Fibroblast of lung (primary cell): ENCODE measurements at places on chromosomes 5 and 9. TPM values are rescaled to one million over a fixed set of nuclear protein-coding genes. Genes with fewer than 3 reads are reported as not detected.

- no peak for DNase-seq
These were observed 55.2 kb upstream of the DAPK1 start for GRCh38 chr9:87442451-87442850.

DNA sequence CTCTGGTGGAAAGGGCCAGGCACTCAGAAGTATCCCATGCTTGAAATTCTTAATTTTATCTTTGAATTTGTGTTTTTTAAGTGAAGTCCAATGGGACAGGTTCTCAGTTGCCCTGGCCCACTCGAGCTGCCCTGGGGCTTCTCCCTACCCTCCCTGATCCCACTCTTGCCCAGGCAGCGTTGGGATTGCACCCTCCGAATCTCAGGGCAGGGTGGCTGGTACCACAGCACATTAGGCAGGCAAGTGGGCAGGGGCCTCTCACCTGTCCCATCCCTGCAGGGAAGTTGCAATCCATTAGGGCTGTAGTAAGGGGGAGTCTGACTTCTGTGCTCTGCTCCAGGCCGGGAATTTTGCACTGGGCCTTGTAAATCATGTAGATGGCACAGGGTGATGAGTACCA is 2.7 kb downstream of the RUFY1 start:
- no peak for DNase-seq

DNA sequence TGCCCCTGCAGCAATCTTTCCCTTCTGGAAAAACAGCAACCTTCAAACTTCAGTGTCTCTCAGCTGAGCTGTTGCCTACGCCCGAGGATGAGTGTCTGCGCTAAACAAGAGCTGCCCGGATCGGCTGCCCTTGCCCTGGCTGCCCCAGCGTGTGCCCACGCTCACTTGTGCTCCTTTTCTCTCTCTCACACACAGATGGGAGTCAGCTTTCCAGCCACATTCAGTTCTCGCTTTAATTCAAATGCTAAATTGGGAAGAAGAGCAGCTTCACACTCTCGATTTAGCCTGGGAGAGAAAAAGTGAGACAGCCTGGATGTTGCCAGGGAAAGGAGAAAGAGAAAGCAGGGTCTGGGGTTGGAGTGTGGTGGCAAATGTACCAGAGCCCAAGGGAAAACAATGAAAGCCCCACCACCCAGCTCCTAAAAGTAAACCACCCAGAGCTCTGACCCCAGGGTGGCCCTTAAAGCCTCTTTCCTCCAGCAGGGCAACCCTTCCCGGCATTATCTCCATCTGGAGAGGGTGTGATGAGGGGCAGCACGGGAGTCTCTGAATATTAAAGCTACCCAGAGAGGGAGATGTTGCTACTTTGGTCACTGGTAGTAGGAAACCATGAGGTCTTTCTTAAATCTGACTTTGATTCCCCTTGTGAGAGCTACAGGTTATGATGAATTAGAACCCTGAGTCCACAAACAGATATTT is 9.9 kb upstream of the EGR1 start:
- DNase-seq, result no peak

DNA sequence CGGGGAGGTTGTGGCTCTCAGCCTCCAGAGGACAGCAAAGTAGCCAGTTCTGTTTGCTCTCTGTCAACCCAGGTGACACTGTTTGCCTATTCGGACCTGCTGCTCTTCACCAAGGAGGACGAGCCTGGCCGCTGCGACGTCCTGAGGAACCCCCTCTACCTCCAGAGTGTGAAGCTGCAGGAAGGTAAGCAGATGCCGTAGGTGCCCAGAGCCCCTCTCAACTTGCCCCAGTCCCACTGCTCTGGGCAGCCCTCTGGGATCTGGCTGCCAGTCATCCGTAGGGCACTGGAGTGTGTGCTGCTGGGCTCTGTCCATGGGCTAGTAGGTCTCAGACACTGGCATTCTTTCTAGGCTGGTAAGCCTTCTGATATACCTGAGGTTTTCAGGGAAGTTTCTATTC is 59.3 kb downstream of the RGS3 start:
- DNase-seq, result no peak

DNA sequence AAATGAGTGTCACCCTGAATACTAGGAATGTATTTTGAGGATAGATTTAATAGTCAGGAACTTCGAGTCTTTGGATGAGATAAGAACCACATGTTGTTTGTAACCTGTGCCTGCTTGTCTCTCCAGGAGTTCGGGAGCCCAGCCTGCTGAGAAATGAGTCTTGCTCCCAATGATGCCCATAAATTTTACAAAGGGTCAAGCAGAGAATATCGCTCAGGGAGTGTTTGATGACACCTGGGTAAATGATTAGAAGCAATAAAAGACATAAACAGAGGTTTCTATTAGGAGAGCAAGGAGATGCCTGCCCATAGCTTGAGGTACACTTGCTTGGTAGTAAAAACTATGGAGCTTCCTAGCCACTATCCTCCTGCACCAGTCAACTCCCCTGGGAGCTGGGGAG is 46.9 kb upstream of the KLF4 start:
- no peak for DNase-seq

GRCh38 chr5:109816732-109817131 is 127.0 kb downstream of the MAN2A1 start:
- DNase-seq, result no peak

DNA sequence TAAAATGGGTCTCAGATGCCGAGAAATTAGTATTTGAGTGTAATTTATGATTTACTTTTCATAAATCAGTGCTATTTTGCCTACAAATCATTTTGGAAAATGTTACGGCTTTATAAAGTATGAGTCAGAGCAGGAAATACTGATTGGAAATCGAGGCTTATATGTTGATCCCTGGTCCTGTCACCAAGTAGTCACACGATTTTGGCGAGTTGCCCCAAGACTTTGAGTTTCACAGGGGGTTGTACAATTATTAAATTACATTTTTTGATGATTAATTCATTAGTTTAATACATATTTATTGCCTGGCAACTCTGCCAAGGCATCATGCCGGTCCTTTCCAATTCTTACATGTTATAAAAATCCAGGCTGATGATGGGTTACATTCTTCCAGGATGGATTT is 443.9 kb upstream of the KLF4 start:
- no peak for DNase-seq

DNA sequence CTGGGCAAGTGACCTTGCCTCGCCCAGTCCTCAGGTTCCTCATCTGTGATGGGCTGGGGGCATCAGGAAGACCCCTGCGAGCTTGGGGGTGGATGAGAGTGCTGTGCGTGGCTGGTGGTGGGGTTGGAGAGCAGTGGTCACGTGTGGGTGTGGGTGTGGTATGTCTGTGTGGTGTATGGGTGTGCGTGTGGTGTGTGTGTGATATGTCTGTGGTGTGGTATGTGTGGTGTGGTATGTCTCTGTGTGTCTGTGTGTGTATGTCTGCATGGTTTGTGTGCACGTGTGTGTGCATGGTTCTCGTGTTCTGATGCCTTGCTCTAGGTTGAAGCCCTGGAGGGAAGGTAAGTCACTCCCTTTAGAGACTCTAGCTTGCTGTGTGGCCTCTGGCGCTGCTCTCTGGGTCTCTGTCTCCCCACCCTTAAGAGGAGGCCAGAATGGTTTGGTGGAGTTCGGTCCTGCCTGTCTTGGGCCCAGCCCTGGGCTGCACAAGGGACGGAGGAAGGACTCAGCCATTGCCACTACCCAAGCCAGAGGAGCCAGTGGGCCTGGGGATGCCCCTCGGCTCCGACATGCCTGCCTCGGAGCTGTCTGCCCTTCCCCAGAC is 87.0 kb downstream of the RXRA start:
- no peak for DNase-seq

- DNase-seq, result no peak
These were observed 240.5 kb upstream of the TUSC1 start for GRCh38 chr9:25918761-25919160.

- DNase-seq, result no peak
These were observed 39.0 kb downstream of the TMEM232 start for GRCh38 chr5:110687485-110687884.

DNA sequence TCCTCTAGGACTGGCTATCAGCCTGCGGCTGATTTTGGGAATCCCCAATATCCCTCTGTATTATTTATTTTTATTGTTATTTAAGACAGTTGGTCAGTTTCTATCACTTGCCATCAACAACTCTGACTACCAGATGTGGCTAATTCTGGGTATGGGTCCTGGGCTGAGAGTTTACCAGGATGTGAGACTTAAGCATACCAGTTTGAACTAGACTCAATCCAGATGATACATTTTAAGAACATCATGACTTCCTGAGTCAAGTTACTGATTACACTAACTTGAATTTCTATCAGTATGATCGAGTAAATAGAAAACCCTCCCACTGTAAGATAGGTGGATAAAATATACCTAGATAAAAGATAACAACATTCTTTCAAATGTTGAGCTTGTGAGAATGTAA is 634.0 kb downstream of the MAT2B start:
- DNase-seq, result no peak

DNA sequence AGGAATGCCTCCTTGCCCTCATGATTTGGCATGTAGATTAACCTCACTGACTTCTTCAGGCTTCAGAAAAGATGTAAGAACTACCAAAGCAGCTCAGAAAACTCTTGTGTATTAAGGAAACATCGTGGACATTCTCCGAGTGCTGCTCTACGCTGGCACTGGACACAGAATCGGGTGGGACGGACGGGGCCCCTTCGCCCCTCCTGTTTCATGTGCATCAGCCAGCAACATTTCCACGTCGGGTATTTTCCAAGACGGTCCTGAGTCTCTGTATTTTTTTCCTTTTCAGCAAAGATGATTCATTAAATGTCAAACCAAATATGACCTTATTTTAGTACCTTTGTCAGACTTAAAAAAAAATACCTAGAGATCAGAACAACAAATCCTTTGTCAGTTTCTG is 583.6 kb downstream of the CCDC171 start:
- no peak for DNase-seq

GRCh38 chr9:70034271-70034711 is 9.4 kb upstream of the MAMDC2 start:
- no peak for DNase-seq

DNA sequence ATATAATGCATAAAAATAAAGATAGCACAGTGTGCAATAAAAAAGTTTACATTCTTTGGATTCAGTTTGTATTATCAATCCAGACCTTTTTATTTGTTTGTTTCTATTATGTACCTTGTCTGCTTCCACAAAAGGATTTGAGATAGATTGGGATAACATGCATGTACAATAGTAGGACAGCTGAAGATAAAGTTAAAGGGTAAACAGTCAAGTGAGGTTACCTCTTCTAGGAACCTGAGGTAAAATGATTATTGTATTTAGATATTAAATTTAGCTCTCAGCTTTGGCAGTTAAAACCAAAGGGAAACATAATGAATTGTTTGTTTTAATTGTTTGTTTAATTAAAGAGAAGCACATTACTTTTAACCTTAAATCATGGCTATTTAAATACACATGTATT is 81.7 kb downstream of the ZCCHC7 start:
- no peak for DNase-seq

GRCh38 chr5:6850106-6850432 is 136.8 kb downstream of the TENT4A start:
- no peak for DNase-seq

DNA sequence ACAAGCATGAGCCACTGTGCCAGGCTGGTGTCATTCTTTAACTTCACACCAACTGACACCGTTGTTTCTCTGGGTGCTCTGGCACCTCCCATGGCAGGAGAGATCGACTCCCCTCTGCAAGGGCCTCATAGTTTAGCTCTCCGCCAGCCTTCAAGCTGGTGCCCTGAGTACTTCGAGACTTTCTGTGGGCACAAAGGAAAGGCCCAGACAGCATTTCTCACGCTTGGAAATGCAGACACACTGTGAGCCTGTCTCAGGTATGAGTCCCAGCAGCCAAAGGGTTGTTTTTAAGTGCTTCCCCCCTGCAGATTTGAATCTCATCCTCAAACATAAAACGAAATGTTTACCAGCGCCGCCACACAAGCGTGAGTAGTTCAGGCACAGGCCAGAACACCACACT is 11.1 kb upstream of the TCF7 start:
- DNase-seq, result no peak

- no peak for DNase-seq
These were observed 436.1 kb upstream of the ADAMTS16 start for GRCh38 chr5:4703931-4704458.

GRCh38 chr5:7667216-7667767 is 183.6 kb downstream of the CFAP90 start:
- no peak for DNase-seq

- DNase-seq, result no peak
These were observed 8.5 kb upstream of the TGFBR1 start for GRCh38 chr9:99096409-99096808.

GRCh38 chr9:115877852-115878438 is 275.6 kb upstream of the PAPPA start:
- DNase-seq, result no peak

- DNase-seq, result no peak
These were observed 519.9 kb downstream of the SEMA5A start for GRCh38 chr5:9025942-9026341.

DNA sequence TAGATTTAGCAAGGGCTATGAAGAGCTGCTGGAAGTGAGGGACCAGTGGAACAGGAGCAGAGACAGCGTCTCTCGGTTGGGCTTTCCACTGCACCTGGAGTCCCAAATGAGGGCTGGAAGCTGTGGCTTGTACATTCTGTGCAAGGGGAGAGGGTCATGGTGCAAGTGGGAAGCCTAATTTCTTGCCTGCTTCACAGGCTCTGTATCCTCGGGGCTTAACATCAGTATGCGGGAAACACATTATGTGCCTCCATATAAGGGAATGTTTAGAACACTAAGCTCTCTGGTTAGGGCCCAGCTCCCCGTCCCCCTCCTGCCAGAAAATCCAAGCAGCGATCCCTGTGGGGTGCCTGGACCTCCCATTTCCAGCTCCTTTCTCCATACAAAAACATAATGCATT is 89.0 kb upstream of the NIPAL4 start:
- DNase-seq, result peak; percentile 58

DNA sequence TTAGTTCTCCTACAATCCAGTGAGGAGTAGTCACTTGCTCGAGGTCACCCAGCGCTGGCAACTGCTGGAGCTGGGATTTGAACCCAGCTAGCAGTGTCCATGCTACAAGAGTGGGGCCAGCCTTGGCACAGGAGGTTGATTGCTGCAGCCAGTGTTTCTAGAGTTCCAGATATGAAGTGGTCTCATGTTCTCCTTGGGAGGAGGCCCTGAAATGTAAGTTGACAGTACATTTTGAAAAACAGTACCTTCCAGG is 802 bp downstream of the CCDC107 start:
- peak; percentile 51 for DNase-seq

DNA sequence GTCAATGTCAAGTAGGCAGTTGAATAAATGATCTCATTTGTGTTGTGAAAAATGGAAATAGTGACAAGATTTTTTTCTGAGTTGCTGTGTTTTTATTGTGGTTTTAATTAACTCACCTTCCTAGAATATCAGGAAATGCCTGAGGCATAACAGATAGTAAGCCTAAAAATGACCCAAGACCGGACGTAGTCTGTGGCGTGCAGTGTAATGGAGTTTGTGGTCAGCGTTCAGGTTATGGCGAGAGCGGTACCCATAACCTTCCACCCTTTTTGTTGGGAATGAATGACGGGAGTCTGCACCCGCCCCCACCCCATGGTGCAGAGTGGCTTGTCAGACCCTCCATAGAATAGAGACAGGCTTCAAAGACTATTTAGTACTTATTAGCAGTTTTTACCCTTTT is 119.3 kb downstream of the GALNT10 start:
- peak; percentile 76 for DNase-seq

The OBP2B gene
- total RNA-seq, result not detected in 2 replicates

The TAF11L10 gene
- not detected in 2 replicates for total RNA-seq

The CATSPER3 gene
- under 0.01 and 0.17 TPM in 2 replicates for total RNA-seq

The PHF24 gene
- total RNA-seq, result under 0.01 and 0.17 TPM in 2 replicates

The ARRDC3 gene
- 87.1 and 105 TPM in 2 replicates for total RNA-seq

The PCDHGB2 gene
- total RNA-seq, result 3.1 and 4.6 TPM in 2 replicates

The PPP1R26 gene
- total RNA-seq, result 8.7 and 8.9 TPM in 2 replicates

The SLC46A2 gene
- not detected in 2 replicates for total RNA-seq

The ALDOB gene
- not detected in 2 replicates for total RNA-seq

The TRPM3 gene
- 0.50 and 0.51 TPM in 2 replicates for total RNA-seq

The PCA3 gene
- total RNA-seq, result not detected in 2 replicates
